ENCODE measurements at places on chromosomes 2 and 18. TPM values are rescaled to one million over a fixed set of nuclear protein-coding genes. Genes with fewer than 3 reads are reported as not detected.

Gene OXER1
- not detected for total RNA-seq

Gene CFC1
- total RNA-seq = not detected

- H3K4me3 ChIP-seq = no peak overlapping the region
- H3K27me3 ChIP-seq = no peaks in the 10 kb centered on the region
- H3K4me1 ChIP-seq = no peaks in the 10 kb centered on the region
- peak; percentile 2 for DNase-seq
- no peak overlapping the region for H3K27ac ChIP-seq
- no peaks in the 10 kb centered on the region for H3K36me3 ChIP-seq
Measured at GRCh38 chr18:37383036-37383785, 182.4 kb downstream of the CELF4 start.

DNA sequence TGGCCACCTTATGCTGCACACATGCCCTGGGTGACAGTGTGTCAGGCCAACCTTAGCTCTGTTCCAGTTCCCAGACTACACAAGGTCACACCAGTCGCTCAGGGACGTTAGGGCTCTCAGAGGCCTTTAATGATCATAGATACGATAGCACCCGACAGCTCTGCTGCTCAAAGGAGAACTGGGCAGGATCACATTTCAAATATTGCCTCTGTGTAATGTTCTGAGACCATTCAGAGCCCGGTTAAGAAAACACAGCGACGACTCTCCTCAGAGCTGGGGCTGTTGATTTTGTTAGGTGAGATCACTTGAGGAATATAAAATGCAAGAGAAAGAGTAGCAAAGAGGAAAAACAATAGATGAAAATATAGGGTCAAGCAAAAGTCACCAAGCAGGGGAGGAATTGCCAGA is 166.6 kb upstream of the TANK start:
- H3K27me3 ChIP-seq = no peaks in the 10 kb centered on the region
- H3K27ac ChIP-seq = no peak overlapping the region
- no peak overlapping the region for H3K4me3 ChIP-seq
- H3K4me1 ChIP-seq = peaks cover 7% of the 10 kb centered on the region
- no peak for DNase-seq
- no peaks in the 10 kb centered on the region for H3K36me3 ChIP-seq

Measured in PC-3 (cell line).